Activated naive CD8-positive, alpha-beta T cell treated with anti-CD3 and anti-CD28 coated beads, Interleukin-2, amount 50 U/mL, for 16 hours (primary cell): ENCODE measurements at places on chromosomes 4 and X.

- DNase-seq: no peak
Observed at GRCh38 chr4:164538097-164538496, 215.8 kb upstream of the SMIM31 start.

DNA sequence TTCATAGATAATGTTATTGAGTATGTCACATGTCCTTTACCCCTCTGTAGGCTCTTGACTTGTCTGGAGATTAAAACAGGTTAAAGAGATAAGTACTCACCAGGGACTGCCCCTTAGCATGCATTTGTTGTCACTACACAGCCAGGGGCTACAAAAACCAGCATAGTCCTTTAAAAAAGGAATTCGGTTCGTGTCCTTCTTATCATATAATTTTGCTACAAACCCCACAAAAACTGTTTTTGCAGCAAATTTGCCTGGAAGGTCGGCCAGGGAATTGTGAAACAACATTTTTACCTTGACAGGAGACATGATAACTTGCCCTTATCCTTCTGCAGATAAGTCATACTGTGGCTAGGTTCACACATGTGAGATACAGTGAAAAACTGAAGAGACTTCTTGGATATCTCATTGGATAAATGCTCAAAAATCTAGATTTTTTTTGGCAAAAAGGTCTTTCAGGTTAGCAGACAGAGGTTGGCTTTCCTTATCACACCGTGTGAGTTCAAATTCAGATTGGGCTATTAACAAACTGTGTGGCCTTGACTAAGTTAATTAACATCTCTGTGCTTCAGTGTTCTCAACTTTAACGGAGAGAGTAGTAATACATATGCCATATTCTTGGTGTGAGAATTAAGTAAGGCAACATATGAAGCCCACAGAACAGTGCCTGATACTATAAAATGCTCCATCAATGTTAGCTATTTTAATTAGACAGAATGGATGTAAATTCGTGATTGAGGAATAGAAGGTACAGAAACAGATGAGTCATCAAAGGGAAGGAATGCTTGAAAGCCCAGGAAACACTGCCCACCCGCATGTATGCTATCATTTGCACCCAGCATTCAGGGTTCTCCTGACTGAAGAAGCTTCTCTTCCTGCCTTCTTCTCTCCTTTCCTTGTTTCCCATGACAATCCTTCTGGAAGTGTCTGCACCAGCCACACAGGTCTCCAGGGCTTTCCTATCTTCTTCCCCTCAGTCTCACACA lies 30.0 kb downstream of the FAM9C start:
- no peak for DNase-seq

DNA sequence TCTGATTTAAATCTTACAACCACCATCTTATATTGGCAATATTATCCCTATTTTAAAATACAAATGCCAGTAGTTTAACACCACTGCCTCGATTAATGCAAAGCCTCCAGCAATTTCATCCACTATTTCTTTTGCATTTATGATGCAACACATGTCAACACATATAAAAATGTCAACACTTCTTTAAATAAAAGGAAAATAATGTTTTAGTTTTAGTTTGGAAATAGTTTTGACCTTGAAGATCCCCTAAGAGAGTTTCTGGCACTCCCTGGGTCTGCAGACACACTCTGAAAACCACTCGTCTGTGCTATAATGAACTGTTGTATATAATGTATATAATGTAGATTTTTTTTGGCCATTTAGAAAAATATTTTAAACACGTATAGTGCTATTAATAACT lies 99.0 kb downstream of the CAMK2D start:
- no peak for DNase-seq

- no peak for DNase-seq
Observed at GRCh38 chr4:80197601-80198440, 518 bp downstream of the PRDM8 start.

GRCh38 chr4:149176039-149176438 lies 639.6 kb downstream of the IQCM start:
- no peak for DNase-seq

DNA sequence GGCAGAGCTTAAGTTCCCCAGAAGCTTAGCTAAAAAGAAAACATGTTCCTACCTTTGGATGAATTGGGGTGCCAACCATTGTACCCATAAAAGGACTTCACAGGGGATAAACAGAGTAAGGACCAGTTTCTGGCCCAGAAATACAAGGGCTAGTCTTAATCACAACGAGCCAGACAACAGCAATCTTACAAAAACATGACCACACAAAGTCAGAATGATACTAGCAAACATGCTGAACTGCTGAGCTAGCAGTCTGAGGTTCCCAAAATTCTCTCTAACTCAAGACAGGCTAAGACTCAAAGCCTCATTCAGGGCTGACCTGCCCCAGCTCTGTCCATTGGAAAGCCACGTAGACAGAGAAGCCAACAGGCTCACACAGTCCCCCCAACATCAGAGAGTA lies 40.3 kb downstream of the ATP11C start:
- DNase-seq: no peak

DNA sequence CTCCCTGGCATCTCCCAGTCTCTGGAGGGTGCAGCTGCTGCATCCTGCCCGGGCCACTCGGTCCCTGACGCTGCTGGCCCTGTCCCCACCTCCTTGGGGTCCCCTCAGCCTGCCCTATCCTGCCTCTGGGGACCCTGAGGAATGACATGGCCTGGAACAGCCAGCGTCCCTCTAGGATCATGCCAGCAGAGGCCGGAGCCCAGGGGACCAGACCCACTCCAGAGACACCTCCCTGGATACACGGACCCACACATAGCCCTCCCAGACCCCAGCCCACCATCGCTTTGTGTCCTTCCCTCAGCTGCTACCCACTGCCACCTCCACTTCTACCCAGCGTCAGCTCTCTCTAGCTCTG lies 35.5 kb downstream of the CPLX1 start:
- no peak for DNase-seq

GRCh38 chrX:124665621-124666400 lies 319.4 kb downstream of the SH2D1A start:
- DNase-seq: no peak

DNA sequence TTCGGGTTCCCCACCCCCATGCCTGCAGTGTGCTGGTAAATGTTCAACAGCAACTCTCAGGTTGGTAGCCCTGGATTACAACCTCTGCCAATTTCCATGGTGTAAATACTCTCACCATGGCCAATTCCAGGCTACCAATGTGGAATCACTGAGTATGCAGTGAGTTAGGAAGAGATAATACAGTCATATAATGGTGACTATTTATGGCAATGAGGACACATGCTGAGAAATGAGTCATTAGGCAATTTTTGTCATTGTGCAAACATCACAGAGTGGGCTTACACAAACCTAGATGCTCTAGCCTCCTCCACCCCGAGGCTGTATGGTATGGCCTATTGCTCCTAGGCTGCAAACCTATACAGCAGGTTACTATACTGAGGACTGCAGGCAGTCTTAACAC lies 4.6 kb upstream of the CLDN24 start:
- no peak for DNase-seq
